ENCODE measurements at places on chromosomes 4 and X.

DNA sequence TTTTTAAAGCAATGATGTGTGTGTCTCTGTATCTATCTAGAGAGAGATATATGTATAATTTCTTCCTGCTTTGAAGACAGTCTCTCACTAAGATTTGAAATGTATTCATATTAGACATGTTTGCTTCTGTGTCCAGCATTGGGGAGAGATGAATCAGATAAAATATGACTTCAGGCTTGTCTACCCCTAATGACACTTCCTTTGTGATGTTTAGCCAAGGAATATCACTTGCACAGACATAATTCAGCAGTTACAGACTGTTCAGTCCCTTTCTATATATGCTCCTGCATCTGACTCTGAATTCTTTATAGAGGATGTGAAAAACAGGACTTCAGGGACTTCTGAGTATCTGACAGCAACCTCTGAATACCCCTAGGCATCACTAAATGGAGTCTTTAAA, 158.4 kb downstream of the DCLK2 start:
- no peak for DNase-seq

GRCh38 chrX:111896148-111896547, 20.2 kb downstream of the TRPC5OS start:
- DNase-seq: no peak

- no peak for DNase-seq
Measured at GRCh38 chr4:74772106-74772505, 22.2 kb downstream of the BTC start.

GRCh38 chrX:48509619-48510018, 827 bp downstream of the PORCN start:
- no peak for DNase-seq

DNA sequence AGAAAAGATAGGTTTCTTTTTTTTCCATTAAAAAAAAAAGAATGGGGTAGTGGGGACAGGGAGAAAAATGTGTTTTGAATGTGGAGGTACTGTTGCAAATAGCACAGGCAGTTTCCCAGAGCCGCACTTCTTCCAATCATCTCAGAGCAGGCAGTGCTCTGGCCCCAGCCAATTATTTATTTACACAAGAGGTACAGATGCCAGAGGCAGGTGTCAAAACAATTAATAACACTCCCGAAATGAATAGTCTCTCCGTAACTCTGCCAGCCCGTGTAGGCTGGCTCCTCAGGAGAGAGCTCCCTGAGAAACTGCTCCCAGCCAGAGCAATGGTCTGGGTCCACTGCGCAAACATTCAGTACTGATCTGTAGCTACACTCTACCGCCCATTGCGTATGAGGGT, 130.8 kb upstream of the IL1RAPL2 start:
- DNase-seq: no peak

DNA sequence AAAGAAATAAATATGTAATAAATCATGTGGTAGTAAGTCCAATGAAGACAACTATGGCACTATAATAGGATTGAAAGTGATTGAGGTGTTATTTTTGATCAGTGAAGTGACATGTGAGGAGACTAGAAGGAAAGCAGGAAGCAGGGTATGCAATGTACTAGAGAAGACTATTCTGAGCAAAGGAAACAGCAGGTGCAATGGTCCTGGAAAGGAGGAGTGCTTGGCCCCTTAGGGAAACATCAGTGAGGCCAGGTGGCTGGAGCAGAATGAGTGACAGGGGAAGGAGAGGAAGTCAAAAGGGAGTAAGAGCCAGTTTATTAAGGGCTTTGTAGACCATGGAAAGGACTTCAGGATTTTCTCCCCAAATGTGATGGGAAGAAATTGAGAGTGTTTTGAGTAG, 207.6 kb upstream of the HCCS start:
- no peak for DNase-seq

GRCh38 chr4:5552451-5552850, 155.9 kb downstream of the EVC2 start:
- no peak for DNase-seq

- peak; percentile 36 for DNase-seq
Measured at GRCh38 chrX:108312957-108313356, 125.3 kb downstream of the COL4A6 start.

- DNase-seq: no peak
Measured at GRCh38 chr4:85180533-85180932, 214.0 kb upstream of the WDFY3 start.

DNA sequence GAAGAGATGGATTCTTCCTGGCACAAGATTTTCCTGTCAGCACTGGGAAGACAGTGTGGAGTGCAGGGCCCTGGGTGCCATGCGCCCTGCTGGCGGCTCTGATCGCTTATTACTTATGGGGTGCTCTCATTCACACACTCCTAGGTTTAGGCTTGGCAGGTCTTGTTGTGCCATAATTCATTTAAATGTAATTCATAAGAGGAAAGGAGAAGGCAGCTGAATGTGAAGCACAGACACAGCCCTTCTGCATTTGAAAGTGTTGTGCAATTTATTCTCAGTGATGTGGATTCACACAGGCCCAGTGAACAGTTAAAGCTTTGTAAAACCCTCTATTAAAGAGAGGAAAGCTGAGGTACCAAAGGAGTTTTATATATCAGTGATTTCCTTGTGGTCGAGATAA, 249.7 kb downstream of the C4orf33 start:
- DNase-seq: no peak

GRCh38 chrX:63755892-63756291, 29.1 kb downstream of the ARHGEF9 start:
- DNase-seq: no peak

DNA sequence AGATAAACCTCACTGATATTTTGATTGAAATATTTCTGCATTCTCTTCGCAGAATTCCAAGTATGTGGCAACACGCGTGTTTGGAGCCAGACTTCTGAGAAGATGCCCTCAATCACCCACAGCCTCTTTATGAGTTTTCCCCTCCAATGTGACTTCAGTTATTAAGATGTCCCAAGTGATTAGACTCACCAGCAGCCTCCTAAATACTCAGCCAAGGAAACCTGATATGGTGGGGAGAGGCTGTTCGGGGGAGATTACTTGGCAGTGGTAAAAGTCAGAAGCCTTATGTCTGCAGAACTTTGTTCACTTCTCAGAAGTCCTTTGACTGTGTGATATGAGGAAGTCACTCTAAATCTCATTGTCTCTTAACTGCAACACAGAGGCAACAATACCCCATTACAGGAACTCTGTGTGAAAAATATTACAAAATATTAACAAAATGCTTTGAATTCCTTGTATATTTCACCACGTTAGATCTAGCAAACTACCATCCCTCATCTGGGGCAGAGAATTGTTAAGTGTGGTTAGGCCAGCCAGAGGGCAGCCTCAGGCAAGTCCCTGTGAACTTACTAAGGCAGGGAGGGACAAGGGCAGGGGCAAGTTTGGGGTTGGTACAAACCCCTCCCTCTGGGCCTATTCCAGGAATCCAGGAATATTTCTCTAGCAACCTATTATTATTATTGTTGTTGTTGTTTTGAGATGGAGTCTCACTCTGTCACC, 151.4 kb upstream of the USP9X start:
- peak; percentile 95 for DNase-seq

GRCh38 chr4:26299254-26299882, 21.4 kb upstream of the RBPJ start:
- DNase-seq: no peak

DNA sequence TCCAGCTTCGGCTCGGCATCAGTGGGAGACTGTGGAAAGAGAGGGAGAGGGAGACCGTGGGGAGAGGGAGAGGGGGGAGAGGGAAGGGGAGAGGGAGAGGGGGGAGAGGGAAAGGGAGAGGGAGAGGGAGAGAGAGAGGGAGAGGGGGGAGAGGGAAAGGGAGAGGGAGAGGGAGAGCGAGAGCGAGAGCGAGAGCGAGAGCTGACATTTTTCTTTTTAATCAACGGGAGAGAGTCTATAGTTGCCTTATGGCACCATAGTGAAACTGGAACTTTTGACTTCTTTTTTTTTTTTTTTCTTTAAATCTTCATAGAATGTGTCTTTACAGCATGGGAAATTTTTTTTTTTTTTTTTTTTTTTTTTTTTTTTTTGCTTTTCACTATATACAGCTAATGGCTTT, 94.7 kb upstream of the NUDT6 start:
- DNase-seq: no peak

DNA sequence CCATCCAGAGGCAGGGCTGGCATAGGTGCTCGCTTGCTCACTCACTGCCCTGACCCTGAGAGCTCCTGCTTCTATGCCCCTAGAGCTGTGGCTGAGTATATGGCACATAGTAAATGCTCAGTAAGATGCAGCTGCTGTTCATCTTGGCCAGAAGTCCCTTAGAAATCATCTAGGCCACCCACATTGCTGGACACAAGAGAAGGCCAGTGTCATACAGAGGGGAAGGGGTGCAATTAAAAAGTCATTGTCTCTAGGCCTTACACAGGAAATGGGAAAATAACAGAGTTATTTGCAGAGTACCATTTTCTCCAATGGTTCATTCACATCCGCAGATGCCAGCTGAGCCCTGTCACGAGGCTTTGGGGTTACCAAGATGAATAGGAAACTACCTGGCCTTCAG, 88.8 kb downstream of the MAMLD1 start:
- DNase-seq: no peak

DNA sequence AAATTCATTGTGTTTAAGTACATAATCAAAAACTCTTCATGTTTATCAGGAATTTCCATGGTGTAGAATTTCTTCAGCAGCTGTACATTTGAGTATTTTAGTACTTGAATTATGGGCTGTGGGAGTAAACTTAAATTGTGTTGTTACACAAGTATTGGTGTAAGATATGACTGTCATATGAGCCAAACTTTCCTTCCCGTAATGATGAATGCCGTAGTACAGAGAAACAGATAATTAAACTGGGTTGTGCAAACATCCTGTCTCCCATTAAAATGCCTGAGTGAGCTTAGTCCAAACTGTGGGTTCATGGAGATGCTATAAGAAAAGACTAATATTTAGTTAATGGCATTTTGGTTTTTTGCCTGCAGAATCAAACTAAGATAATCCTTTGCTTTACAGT, 159.2 kb downstream of the SLC4A4 start:
- DNase-seq: no peak
